Stimulated activated CD8-positive, alpha-beta memory T cell treated with anti-CD3 and anti-CD28 coated beads, Interleukin-2, amount 100 ng/mL, for 1 hour (primary cell): ENCODE measurements at places on chromosomes 1 and 21.
A peak's percentile ranks its signal among the peaks of the same experiment; 100 is the strongest.

DNA sequence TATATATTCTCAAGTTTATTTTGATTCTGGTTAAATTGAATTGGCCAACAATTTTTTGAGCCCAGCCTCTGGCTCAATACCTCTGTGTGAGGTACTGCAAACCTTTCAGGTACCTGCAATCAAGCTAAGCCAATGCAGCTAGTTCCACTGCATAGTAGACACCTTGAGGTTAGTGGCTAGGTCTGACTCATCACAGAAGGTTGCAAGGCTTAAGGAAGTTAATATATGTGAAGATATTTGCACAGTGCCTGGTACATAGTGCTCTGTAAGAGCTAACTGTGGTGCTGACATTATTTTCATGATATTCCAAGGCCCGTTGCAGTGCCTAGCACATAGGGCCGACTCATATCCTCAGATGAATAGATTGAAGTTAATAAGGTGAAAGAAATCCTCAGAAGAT, 330.5 kb upstream of the KAZN start:
- DNase-seq, result no peak

DNA sequence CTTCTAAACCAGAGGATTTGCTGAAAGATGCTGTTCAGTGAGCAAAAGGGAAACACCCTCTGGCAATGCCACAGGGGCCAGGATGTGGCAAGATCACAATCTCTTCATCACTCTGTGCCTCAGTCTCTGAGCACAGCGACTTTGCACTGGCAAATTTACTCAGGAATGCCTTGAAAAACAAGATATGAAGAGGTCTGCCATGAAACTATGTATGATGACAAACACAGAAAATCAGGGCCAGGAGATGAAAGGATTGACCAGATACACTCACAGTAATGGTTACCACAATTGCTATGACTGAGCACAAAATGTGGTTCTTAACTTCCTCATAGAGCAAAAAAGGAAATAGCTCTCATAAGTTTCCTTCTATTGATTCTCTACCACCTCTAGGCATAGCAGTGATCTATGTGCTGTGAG, 5.8 kb downstream of the TTC13 start:
- DNase-seq, result peak; percentile 14

DNA sequence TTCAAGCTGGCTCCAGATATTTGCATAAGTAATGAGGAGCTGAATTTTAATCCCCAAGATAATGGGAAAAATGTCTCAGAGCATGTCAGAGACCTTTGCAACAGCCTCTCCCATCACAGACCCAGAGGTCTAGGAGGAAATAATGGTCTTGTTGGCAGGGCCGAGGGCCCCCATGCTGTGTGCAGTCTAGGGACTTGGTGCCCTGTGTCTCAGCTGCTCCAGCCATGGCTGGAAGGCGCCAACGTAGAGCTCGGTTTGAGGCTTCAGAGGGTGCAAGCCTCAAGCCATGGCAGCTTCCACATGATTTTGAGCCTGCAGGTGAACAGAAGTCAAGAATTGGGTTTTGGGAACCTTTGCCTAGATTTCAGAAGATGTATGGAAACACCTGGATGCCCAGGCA, 134.7 kb downstream of the LYPLAL1 start:
- DNase-seq, result no peak

DNA sequence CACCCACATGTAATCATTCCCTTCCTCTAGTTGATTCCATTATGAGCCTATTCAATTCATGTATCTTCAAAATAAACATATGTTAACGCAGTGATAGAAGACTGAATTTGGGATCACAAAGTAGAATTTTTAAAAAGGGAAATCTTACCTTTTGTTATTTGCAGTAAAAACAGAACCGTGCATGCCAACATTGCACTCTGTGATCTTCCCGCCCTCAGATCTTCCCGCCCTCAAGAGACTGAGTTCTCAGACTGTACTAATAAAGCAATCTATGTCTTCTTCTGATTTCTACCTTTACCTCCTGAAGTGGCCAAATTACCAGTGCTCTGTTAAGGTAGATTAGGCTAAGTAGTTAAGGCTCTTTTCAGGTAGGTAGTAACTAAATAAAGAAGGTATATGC, 3.6 kb upstream of the SUCO start:
- no peak for DNase-seq

- no peak for DNase-seq
Observed at GRCh38 chr1:115225993-115226685, 111.9 kb downstream of the NGF start.

DNA sequence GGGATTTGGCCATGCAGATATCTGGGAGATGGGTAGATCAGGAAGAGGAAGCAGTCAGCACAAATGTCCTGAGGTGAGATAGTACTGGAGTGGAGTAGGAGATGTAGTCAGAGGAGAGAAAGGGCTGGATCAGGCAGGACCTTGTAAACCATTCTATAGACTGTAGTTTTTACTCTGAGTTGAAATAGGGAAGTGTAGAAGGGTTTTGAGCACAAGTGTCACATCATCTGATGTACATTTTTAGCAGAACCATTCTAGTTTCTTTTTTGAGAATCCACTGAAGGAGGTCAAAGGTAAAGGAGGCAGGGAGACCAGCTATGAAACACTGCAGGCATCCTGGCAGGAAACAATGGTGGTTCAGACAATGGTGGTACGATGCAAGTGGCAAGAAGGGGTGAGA, 194.6 kb upstream of the RRP15 start:
- no peak for DNase-seq

DNA sequence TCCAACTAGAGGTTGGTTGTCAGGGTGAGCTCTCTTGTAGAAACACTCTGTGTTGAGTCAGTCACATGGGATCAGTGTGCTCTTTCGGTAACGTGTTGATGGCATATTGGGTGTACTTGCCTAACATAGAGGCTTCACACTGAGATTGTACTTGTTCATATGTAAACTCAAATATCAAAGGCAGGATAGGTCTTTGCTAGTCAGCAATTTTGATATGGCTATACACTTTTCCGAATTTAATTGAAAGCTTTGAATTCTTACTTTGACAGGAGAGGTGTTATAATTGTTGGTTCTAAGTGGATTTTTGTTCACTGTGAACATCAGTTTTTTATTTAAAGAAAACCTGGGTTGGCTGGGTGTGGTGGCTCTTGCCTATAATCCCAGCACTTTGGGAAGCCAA, 16.4 kb upstream of the TGFB2 start:
- no peak for DNase-seq

GRCh38 chr1:200306944-200307754, 102.7 kb downstream of the ZNF281 start:
- DNase-seq, result no peak

- no peak for DNase-seq
Observed at GRCh38 chr1:3518756-3519155, 64.3 kb downstream of the ARHGEF16 start.

DNA sequence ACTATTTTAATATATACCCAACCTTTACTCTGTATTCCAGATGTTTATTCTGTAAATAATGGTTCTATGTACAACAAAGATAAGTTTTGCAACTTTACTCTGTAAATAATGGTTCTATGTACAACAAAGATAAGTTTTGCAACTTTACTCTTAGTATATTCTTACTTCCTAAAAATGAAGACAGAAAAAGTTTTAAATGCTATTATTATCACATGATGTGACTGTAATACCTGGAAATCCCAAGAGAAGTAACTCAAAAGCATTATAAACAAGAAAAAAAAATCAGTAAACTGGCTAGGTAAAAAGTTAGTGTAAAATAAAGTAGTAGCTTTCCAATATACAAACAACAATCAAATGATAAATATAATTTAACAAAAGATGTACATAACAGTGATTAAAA, 18.5 kb upstream of the EXO1 start:
- no peak for DNase-seq

GRCh38 chr1:228555074-228555994, 68.2 kb downstream of the RNF187 start:
- DNase-seq, result no peak

GRCh38 chr1:177945943-177946650, 23.8 kb downstream of the SEC16B start:
- DNase-seq, result no peak

DNA sequence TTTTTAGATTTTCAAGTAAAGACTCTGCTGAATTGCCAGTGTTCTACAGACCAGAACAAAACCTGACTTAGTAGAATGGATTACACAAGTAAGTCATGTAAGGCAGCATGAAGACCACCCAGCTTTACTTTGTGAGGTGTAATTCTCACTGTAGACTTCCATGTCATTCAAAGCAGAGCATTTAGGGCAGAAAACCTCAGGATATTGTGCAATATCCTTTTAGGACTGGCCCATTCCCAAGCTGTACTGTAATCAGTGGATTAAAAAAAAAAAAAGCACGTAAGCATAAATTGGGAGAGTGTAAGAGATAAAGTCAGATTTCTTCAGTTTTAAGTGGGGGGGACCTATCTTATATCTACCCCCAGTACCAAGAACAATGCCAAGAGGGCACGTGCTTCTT, 380.5 kb upstream of the PRMT6 start:
- no peak for DNase-seq

DNA sequence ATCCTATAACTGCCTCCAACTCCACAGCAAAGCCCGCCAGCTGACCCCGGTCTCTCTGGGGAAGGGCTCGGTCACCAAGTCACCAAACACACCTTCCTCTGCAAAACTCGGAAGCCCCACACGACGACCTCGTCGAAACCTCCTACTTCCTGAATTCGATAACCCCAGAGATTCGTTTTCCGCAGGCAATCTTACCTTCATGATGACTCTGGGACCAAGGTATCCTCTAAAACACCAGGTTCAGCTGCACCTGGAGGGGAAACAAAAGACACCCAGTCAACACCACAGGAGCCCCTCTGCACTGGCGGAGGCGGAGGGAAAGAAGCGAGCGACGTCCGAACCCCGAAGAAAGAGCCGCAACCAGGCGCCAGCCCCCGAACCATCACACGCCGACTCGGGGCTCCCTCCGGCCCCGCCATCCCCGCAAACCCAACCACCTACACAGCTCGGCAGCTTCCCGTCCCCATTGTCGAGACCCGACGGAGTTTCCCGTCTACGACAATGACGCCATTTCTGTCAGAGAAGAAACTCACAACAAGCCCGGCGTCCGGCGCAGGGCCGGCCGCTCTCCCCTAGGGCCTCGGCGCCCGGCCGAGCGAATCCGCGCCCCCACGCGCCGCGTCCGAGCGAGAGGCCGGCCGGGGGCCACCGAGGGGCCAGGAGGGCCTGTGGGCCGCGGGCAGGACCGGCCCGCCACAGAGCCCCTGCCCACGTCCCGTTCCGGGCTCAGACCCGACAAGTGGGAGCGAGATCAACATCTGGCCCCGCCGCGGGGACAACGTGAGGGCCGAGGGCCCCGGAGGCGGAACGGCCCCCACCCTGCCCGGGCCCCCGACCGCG, 1.0 kb downstream of the ARID4B start:
- DNase-seq, result peak; percentile 30

DNA sequence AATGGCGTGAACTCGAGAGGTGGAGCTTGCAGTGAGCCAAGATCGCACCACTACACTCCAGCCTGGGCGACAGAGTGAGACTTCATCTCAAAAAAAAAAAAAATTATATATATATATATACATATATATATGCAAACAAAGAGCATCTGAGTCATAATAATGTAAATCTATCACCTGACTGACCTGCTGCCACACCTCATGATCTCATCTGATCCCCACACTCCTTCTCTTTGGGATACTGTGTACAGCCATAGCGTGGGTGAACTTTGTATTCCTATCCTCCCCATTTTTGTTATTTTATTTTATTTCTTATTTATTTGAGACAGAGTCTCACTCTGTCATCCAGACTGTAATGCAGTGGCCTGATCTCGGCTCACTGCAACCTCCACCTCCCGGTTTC, 2.6 kb upstream of the HDAC1 start:
- no peak for DNase-seq

DNA sequence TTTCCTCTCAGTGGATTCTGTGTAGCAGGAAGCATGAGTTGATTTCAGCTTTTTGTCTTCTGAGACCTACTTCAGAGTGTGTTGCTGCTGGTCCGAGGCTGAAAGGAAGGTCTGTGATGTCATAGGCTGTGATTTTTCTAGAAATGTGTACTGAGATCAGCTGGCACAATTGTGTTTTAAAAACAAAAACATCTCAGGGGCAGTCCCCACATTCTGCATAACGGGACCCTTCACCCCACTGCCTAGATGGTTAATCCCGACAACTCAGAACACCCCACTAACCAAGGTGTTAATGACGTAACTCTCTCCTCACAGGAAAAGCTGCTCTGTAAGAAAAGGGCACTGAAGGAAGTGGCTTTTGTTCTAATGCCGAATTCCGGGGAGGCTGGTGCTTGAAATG, 59.8 kb upstream of the PPP2R5A start:
- no peak for DNase-seq

- no peak for DNase-seq
Observed at GRCh38 chr1:38872401-38873026, 634 bp downstream of the MYCBP start.

GRCh38 chr1:32963746-32964460, 706 bp downstream of the RNF19B start:
- DNase-seq, result peak; percentile 28

- DNase-seq, result no peak
Observed at GRCh38 chr1:217948741-217949140, 317.6 kb downstream of the SPATA17 start.

DNA sequence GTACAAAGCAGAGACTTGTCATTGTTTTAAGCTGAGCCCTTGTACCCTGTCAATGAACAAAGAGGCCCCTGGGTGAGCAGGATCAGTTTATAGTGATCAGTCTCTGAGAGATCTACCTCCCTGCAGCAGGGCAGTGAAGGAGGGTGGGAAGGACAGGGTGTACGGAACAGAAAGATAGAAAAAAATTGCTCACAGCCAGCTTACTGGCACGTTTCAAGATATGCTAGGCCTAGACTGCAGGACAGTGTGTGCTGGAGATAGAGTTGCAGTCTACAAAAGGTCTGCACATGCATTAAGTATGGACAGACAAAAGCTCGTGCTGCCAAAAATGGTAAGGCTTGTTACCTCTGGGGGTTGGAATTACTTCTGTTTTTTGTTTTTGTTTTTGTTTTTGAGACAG, 34.6 kb downstream of the OVAAL start:
- no peak for DNase-seq

- no peak for DNase-seq
Observed at GRCh38 chr21:42988236-42988965, 14.0 kb downstream of the PKNOX1 start.

GRCh38 chr1:5734414-5734813, 257.8 kb downstream of the NPHP4 start:
- no peak for DNase-seq

DNA sequence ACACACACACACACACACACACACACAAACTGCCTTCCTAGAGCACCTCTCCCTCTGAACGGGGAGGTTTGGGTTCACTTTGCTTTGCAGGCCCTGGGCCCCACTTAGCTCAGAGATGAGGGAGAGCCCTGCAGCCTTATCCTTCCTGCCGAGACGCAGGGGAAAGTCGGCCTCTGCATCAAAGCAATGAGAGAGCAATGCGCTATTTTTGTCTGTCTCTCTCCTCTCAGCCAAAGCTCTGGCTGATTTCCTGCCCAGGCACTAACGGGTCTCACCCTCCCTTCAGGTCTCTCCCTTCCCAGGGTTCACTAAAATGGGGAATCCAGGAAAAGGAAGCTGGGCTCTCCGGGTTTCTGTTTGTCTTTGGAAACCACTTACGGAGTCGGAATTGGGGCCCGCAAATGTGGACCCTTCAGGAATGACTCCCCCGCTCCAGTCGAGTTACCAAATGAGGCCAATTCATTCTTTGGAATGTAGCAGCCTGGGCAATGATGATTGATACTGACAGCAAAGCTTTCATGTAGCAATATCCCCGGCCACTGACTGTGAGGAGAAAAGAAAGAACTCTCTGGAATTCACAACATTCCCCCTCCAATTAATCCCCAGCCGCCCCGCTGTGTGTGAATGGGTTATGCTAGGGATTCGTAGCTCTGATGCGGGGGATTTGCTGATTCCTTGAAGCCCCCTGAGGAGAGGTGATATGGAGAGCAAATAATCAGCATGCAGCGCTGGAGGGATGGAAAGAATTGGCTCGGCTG, 61.5 kb upstream of the WLS start:
- DNase-seq, result no peak
